ENCODE measurements at places on chromosomes 16 and 17. TPM values are rescaled to one million over a fixed set of nuclear protein-coding genes. Genes with fewer than 3 reads are reported as not detected.

DNA sequence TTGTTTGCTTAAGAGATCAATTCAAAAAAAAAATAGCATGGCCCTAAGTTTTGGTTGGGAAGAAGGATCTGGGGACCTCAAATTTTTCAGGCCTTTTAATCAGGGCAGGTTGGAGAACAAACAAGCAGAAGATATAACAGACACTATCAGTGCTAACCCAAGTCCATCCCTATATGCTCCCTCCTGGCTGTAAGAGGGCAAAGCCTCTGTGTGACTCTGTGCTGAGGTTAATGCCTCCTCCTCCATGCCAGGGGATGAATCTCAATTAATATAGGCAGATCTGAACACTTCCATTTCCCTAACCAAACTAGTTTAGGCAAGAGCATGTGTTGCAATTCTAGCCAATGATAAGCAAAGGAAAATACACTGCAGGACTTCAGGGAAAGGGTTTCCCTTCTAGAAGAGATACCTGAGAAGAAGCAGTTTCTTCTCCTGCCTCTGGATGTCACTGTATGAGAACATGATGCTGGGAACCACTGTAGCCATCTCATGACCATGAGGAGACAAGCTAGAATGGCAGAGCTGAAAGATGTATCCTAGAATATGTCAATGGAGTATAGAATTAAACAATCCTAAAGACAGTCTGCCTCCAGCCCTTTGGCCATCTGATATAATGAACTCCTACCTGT is 76.0 kb downstream of the CHD9NB start:
- no peak overlapping the region for H3K27ac ChIP-seq
- H3K4me1 ChIP-seq = no peaks in the 10 kb centered on the region
- no peaks in the 10 kb centered on the region for H3K27me3 ChIP-seq
- H3K4me3 ChIP-seq = no peak overlapping the region
- DNase-seq = no peak
- H3K36me3 ChIP-seq = no peaks in the 10 kb centered on the region

DNA sequence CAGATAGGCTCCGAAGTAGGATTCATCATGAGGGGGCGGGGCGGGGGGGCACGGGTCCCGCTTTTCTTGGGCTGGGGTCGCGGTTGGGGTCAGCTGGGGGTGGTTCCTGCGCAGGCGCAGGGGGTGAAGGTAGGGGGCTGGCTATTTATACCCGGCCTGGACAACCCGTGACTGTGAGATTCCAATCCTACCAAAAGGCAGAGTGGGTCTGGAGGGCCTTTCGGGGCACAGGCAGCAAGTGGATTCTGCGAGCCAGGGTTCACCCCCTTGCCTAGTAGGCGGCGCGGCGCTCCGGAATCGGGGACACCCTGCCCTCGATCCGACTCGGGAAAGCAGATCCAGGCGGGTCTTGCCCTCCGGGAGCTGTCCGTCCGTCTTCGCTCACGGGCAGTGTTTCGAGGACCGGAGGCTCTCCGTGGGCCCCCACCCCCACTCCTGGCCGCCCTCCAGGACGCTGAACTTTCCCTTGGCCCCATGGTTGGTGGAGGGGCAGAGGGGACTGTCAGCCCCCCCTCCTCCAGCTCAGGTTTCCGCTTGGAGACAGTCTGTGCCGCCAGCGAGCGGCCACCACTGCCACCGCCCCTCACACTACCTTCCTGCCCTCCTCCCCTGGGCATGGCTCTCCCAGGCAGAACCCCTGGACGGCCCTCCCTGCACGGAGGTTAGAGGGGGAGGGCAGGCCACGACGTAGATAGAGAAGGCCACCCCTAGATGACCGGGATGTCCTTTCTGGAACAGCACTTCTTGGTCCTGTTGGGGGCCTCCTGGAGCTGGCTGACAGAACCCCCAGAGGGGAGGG is 634 bp downstream of the SLC2A4 start:
- H3K36me3 ChIP-seq = peaks cover 28% of the 10 kb centered on the region
- peak overlapping the region; percentile 76 for H3K4me3 ChIP-seq
- H3K27ac ChIP-seq = peak overlapping the region; percentile 99
- peaks cover 44% of the 10 kb centered on the region for H3K4me1 ChIP-seq
- no peaks in the 10 kb centered on the region for H3K27me3 ChIP-seq

DNA sequence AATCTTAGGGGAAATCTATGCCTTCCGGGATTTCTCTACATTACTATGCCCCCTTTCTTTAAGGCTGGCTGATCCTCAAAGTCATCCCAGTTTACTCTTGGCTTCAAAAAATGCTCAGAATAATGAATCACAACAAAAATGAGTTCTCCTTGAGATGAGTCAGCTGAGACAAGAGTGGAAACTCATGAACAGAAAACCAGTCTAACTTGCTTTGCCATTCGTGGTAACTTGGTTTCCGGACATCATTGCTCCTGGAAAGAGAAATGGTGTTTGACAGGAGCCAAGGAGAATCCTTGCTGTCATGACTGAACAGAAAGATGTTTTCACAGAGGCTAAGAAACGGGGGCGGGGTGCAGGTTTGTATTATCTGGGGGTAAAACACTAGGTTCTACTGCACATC is 435.6 kb upstream of the DYNLRB2 start:
- H3K4me1 ChIP-seq = no peaks in the 10 kb centered on the region
- H3K27me3 ChIP-seq = no peaks in the 10 kb centered on the region
- no peaks in the 10 kb centered on the region for H3K36me3 ChIP-seq
- no peak overlapping the region for H3K27ac ChIP-seq
- no peak for DNase-seq

- no peaks in the 10 kb centered on the region for H3K4me1 ChIP-seq
- peaks cover 41% of the 10 kb centered on the region for H3K27me3 ChIP-seq
- no peak for DNase-seq
Observed at GRCh38 chr17:8005967-8006730, 3.7 kb downstream of the GUCY2D start.

GRCh38 chr17:5745111-5745813 is 161.0 kb upstream of the NLRP1 start:
- no peak overlapping the region for H3K27ac ChIP-seq
- no peak for DNase-seq
- no peaks in the 10 kb centered on the region for H3K27me3 ChIP-seq

DNA sequence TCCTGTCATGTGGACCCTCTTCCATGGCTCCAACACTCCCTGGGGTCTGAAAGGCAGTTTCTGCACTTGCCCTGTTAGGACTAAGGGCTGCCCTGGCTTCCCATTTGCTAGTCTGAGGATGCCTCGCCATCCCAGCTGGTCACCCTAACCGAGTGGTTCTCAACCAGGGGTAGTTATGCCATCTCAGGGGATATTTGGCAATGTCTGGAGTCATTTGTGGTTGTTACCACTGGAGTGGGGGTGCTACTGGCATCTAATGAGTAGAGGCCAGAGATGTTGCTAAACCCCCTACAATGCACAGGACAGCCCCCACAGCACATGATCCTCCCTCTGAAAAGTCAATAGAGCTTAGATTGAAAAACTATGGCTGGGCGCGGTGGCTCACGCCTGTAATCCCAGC is 26.9 kb upstream of the CDH1 start:
- no peak for DNase-seq
- H3K36me3 ChIP-seq = no peaks in the 10 kb centered on the region
- H3K27ac ChIP-seq = no peak overlapping the region
- H3K4me1 ChIP-seq = no peaks in the 10 kb centered on the region
- no peak overlapping the region for H3K4me3 ChIP-seq

DNA sequence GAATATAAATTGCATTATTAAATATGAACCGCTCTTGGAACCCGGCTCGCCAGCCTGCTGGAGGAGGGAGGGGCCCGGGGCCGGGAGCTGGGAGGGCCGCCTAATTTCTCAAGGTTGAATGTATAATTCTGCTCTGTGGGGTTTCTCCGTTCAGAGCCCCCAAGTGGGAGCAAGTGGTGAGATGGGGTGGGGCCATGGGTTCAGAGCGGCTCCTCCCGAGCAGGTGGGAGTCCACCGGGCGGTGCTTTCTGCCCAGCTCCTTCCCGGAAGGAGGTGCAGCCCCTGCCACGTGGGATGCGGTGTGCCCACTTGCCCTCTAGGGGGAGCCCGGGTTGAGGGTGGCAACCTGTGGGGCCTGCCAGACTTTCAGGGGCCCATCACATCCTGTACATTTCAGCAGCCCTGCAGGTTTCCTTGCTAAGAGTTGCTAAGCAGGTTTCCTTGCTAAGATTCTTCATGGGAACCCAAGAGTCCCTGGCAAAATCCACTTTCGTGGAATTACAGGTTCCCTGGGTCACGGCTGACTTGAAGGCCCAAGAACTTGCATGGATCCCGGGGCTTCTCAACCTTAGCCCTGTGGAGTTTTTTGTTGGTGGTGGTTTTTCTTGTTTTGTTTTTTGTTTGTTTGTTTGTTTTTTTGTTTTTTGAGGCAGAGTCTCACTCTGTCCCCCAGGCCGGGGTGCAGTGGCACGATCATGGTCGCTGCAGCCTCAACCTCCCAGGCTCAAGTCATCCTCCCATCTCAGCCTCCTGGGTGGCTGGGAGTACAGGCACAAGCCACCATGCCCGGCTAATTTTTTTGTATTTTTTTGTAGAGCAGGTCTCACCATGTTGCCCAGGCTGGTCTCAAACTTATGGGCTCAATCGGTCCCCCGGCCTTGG is 196.7 kb upstream of the GSE1 start:
- H3K27me3 ChIP-seq = no peaks in the 10 kb centered on the region
- H3K4me3 ChIP-seq = no peak overlapping the region
- no peak overlapping the region for H3K27ac ChIP-seq
- DNase-seq = peak; percentile 66
- peaks cover 12% of the 10 kb centered on the region for H3K4me1 ChIP-seq

- H3K27me3 ChIP-seq = no peaks in the 10 kb centered on the region
- no peaks in the 10 kb centered on the region for H3K36me3 ChIP-seq
- no peak for DNase-seq
- H3K4me1 ChIP-seq = no peaks in the 10 kb centered on the region
Observed at GRCh38 chr17:4427505-4427904, 6.2 kb upstream of the SPNS3 start.

- no peak overlapping the region for H3K4me3 ChIP-seq
- H3K27me3 ChIP-seq = no peaks in the 10 kb centered on the region
- H3K4me1 ChIP-seq = no peaks in the 10 kb centered on the region
- no peak for DNase-seq
Observed at GRCh38 chr16:85400305-85401205, 212.6 kb upstream of the GSE1 start.

DNA sequence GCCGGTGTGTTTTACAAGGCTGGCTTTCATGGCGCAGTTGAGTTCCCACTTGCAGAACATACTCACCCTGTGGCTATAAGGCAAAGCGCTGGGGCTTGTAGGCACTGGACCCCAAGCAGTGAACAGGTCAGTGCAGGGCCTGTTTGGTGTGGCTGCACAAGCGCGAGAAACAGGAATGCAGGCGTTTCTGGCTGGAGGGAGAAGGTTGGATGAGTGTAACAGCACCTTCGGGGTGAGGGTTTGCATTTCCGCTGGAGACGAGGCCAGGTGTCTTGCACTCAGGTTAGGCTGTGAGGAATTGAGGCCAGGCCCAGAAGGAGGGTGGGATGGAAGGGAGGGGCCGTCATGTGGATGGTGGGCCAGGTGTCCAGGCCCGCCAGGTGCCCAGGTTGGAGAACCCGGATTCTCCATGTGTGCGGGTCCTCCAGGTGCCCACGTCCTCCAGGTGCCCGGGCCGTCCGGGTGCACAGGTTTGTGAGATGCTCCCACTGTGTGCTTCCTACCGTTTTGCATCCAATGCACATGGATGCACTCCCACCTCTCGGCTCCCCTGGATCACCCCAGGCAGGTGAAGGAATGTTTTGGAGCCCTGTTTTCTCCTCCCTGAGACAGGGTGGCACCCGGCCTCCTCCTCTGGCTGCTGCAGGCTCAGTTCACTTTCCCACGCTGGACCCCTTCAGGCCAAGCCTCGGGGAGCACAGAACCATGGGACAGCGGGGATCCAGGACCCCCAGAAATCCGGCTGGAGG is 46.0 kb downstream of the SLC7A5 start:
- no peaks in the 10 kb centered on the region for H3K36me3 ChIP-seq
- H3K4me1 ChIP-seq = no peaks in the 10 kb centered on the region
- H3K27ac ChIP-seq = no peak overlapping the region
- H3K4me3 ChIP-seq = no peak overlapping the region
- no peak for DNase-seq
- H3K27me3 ChIP-seq = no peaks in the 10 kb centered on the region

DNA sequence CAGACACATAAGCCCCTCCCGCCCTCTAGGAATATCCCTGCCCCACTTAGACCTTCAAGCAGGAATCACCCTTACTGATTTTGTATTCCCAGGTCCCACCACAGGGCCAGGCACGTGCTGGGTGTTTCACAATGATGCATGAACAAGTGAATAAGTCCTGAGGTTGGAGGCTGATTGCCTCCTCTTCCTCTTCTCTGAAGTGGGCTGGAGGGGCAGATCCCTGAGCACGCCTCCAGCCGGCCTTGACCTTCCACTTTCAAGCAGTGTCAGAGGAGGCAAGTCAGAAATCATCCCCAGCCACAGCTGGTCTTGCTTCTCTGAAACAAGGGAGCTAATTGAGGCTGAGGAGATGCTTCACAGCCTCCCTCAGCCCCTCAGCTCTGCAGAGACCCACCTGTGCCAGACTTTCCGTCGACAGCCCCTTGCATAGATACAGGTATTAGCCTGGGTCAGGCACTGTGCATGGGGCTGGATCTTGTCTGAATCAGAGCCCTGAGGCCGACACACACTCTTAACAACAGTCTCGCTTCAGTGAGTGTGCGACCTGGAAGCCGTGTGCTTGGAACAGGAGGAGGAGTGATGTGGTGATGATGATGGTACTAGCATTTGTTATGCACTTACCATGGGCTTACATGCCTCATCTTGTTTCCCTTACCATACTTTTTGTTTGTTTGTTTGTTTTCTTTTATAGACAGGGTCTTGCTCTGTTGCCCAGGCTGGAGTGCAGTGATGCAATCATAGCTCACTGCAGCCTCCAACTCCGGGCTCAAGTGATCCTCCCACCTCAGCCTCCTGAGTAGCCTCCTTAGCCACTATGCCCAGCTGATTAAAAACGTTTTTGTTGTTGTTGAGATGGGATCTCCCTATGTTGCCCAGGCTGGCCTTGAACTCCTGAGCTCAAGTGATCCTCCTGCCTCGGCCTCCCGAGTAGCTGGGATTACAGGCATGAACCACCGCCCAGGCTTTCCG is 15.0 kb downstream of the MRM1 start:
- H3K4me3 ChIP-seq = no peak overlapping the region
- no peak for DNase-seq
- peaks cover 19% of the 10 kb centered on the region for H3K4me1 ChIP-seq
- no peak overlapping the region for H3K27ac ChIP-seq

DNA sequence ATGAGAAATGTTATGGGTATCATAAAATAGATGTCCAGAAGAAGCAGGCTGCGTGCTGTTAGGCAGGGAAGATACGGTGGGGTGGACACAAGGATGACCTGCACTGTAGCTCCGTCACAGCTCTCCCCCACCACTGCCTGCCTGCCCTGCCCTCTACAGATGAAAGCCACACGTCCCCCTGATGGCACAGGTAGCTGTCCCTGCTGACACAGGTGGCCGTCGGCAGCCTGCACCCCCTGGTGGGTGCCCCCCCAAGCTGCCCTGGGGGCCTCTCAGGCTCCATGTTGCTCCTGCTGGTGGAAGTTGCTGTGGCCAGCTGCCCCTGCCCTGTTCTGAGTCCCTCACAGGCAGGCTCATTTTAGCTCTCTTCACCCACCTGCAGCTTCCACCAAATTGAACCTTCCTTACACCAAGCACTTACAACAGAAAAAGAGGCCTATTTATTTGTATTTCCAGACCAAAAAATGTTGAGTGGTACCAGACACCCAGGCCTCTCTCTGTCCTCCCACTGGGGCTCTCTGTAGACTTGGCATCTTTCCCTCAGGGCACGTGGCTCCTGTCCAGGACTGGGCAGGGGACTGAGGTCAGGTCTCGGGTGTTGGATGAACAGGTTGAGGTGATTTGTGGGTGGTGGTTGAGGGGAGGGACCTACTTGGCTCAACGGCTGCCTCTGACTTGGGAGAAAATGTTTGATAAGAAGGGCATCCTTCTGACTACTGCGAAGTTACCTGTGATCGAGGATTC is 50.1 kb upstream of the CACNG5 start:
- no peak overlapping the region for H3K27ac ChIP-seq
- no peak for DNase-seq
- H3K4me1 ChIP-seq = peaks cover under 1% of the 10 kb centered on the region
- H3K4me3 ChIP-seq = no peak overlapping the region
- H3K27me3 ChIP-seq = no peaks in the 10 kb centered on the region

AOC2 gene
- 1.00 TPM for total RNA-seq

AURKB gene
- 2.3 TPM for total RNA-seq
